PC-9 (cell line): ENCODE measurements at places on chromosomes 3 and 15. TPM values are rescaled to one million over a fixed set of nuclear protein-coding genes. Genes with fewer than 3 reads are reported as not detected.

SUCNR1 gene
- not detected in 2 replicates for total RNA-seq

SLC25A26 gene
- 20.8 and 30.1 TPM in 2 replicates for total RNA-seq

SAMMSON gene
- not detected in 2 replicates for total RNA-seq

OCA2 gene
- total RNA-seq, result not detected in 2 replicates

NR2E3 gene
- 1.5 and 2.1 TPM in 2 replicates for total RNA-seq

PRR20G gene
- total RNA-seq, result not detected in 2 replicates

GOLGA6L7 gene
- total RNA-seq, result not detected in 2 replicates

RASGRF1 gene
- 2.3 and 6.0 TPM in 2 replicates for total RNA-seq

ANXA2 gene
- 1,720 and 1,743 TPM in 2 replicates for total RNA-seq

SLC38A3 gene
- total RNA-seq, result 0.33 and 0.37 TPM in 2 replicates

OR5K2 gene
- total RNA-seq, result not detected in 2 replicates

COL6A5 gene
- total RNA-seq, result not detected in 2 replicates

CEP19 gene
- 3.4 and 5.5 TPM in 2 replicates for total RNA-seq

DNA sequence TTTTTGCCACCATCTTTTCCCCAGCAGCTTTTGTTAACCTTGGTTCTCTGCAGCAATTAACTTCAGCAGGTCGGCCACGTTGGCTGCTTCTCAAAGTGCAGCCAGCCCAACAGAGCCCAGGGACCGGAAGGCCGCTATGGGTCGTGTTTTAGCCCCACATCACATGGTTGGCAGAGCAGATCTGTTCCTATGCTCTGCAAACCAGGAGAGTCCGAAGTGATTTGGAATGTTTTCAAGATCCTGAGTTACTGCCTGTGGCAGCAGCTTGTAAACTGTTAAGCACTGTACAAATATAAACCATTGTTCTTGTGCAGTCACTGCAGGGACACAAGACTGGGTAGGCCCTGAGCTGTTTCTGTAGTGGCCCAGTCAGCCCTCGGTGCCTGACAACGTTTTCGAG lies 69.6 kb upstream of the MYZAP start:
- no peak overlapping the region for H3K4me3 ChIP-seq
- H3K36me3 ChIP-seq, result no peaks in the 10 kb centered on the region
- H3K27ac ChIP-seq, result no peak overlapping the region
- DNase-seq, result no peak
- no peaks in the 10 kb centered on the region for H3K27me3 ChIP-seq

DNA sequence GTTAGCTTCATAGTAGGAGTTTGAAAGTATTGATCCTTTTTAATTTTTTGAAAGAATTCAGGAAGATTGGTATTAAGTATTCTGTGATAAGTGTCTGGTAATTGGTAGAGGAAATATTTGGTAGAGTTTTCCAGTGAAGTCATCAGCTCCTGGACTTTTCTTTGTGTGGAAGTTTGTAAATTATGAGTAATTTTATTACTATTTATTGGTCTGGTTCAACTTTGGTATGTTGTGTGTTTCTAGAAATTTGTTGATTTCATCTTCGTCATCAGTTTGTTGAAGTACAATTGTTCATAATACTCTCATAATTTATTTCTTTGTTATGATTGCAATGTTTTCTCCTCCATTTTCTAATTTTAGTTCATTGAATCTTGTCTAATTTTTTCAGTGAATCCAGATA lies 832.0 kb downstream of the OTOL1 start:
- no peaks in the 10 kb centered on the region for H3K36me3 ChIP-seq
- no peaks in the 10 kb centered on the region for H3K4me1 ChIP-seq
- no peak overlapping the region for H3K4me3 ChIP-seq
- no peaks in the 10 kb centered on the region for H3K27me3 ChIP-seq

- DNase-seq, result no peak
- H3K36me3 ChIP-seq, result no peaks in the 10 kb centered on the region
- no peak overlapping the region for H3K4me3 ChIP-seq
- peak overlapping the region; percentile 17 for H3K27ac ChIP-seq
Observed at GRCh38 chr3:45041666-45042065, 15.6 kb downstream of the CLEC3B start.

GRCh38 chr3:10945683-10946287 lies 46.8 kb upstream of the SLC6A1 start:
- H3K4me1 ChIP-seq, result no peaks in the 10 kb centered on the region
- peak; percentile 27 for DNase-seq
- H3K4me3 ChIP-seq, result no peak overlapping the region

DNA sequence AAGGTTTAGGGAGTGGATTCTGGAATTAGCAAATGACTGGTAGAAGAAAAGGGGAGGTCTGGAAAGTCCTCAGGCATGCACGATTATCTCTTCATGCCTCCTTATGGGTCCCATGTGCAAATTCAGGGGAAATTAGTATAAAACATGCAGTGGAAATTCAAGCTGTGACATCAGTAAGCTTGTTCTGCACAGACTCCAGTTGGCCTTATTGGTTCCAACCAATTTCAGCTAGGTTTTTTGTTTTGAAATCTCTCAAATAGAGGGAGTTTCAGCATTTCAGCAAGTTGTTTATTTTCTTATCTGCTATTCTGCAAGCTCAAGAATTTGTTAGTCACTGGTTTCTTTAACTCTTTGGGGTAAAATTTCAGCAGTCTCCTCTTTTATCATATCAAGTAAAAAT lies 774 bp upstream of the TMCO5A start:
- H3K4me1 ChIP-seq, result no peaks in the 10 kb centered on the region
- H3K36me3 ChIP-seq, result no peaks in the 10 kb centered on the region
- no peak overlapping the region for H3K4me3 ChIP-seq
- H3K27me3 ChIP-seq, result no peaks in the 10 kb centered on the region
- no peak for DNase-seq
- H3K27ac ChIP-seq, result no peak overlapping the region

GRCh38 chr15:88266170-88266569 lies 9.6 kb upstream of the NTRK3 start:
- no peak for DNase-seq
- no peaks in the 10 kb centered on the region for H3K36me3 ChIP-seq
- H3K4me1 ChIP-seq, result no peaks in the 10 kb centered on the region
- H3K4me3 ChIP-seq, result no peak overlapping the region

GRCh38 chr15:100043068-100043641 lies 298.6 kb downstream of the ADAMTS17 start:
- no peaks in the 10 kb centered on the region for H3K27me3 ChIP-seq
- peaks cover 34% of the 10 kb centered on the region for H3K4me1 ChIP-seq
- H3K4me3 ChIP-seq, result peak overlapping the region; percentile 50; the same call in 1 of the 2 replicates
- H3K36me3 ChIP-seq, result no peaks in the 10 kb centered on the region
- peak overlapping the region; percentile 93 for H3K27ac ChIP-seq

DNA sequence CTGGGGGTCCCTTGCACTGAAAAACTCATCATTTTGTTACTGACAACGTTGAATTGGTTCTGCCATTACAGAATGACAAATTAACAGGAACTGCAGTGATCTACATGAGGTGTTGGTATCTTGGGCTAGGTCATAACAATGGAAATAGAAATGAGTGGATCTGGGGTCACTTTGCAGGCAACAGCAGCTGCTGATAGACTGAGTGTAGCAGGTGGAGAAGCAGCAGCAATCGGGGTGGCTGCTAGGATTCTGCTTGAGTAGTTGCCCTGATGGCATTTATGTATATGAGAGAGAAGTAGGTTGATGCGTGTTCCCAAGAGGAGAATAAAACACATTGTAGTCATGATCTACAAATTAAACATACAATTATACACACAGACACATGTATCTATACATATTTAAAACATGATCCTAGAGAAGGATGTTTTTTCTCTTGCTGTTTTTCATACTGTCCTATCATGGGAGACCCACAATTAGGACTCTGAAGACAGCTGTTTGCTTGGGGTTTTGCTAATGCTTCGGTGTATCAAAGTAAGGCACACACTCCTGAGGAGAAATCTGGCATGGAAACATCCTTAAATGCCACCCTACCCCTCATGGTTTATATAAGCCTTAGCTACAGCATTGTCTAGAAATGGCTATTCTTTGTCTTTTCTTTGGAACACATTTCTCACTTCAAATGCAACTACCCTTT lies 15.8 kb upstream of the THBS1 start:
- no peaks in the 10 kb centered on the region for H3K4me1 ChIP-seq
- H3K27me3 ChIP-seq, result no peaks in the 10 kb centered on the region
- no peak for DNase-seq
- H3K4me3 ChIP-seq, result no peak overlapping the region
- no peak overlapping the region for H3K27ac ChIP-seq

DNA sequence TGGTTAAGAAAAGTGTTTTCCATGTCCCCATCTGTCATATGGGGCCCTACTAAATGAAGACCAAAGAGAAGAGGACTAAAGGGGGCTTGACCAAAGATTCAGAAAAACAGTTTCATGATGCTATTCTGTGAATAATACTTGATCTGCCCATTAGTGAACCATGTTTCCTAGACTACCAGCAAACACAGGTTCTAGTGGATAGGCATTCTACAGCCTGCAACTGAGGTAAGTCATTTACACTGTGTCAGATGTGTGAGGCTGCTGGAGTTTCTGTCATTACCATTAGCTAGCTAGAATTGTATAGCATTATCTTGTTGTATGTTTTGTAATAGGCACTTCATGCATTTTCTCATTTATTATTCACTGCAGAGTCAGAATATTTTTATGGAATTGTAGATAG lies 6.6 kb downstream of the GPR171 start:
- no peaks in the 10 kb centered on the region for H3K27me3 ChIP-seq
- H3K36me3 ChIP-seq, result no peaks in the 10 kb centered on the region
- no peaks in the 10 kb centered on the region for H3K4me1 ChIP-seq
- H3K27ac ChIP-seq, result no peak overlapping the region
- no peak overlapping the region for H3K4me3 ChIP-seq
- DNase-seq, result no peak

DNA sequence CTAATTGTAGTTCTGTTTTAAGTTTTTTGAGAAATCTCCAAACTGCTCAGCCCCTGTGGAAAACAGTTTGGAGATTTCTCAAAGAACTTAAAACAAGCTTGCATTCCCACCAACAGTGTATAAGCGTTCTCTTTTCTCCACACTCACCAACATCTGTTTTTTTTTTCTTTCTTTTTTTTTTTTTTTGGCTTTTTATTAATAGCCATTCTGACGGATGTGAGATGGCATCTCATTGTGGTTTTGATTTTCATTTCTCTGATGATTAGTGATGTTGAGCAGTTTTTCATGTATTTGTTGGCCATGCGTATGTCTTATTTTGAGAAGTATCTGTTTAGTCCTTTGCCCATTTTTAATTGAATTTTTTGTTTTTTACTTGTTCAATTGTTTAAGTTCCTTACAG lies 73.1 kb upstream of the COL8A1 start:
- no peaks in the 10 kb centered on the region for H3K27me3 ChIP-seq
- no peaks in the 10 kb centered on the region for H3K4me1 ChIP-seq
- H3K36me3 ChIP-seq, result no peaks in the 10 kb centered on the region
- H3K27ac ChIP-seq, result no peak overlapping the region
- no peak for DNase-seq

GRCh38 chr3:155880286-155880685 lies 9.8 kb downstream of the GMPS start:
- DNase-seq, result no peak
- no peaks in the 10 kb centered on the region for H3K36me3 ChIP-seq
- H3K27ac ChIP-seq, result no peak overlapping the region
- H3K27me3 ChIP-seq, result no peaks in the 10 kb centered on the region
- no peak overlapping the region for H3K4me3 ChIP-seq

- H3K4me3 ChIP-seq, result no peak overlapping the region
- no peak for DNase-seq
- H3K4me1 ChIP-seq, result peaks cover 14% of the 10 kb centered on the region
- no peak overlapping the region for H3K27ac ChIP-seq
- no peaks in the 10 kb centered on the region for H3K36me3 ChIP-seq
- no peaks in the 10 kb centered on the region for H3K27me3 ChIP-seq
Observed at GRCh38 chr15:45612790-45613415, 21.9 kb upstream of the SQOR start.

DNA sequence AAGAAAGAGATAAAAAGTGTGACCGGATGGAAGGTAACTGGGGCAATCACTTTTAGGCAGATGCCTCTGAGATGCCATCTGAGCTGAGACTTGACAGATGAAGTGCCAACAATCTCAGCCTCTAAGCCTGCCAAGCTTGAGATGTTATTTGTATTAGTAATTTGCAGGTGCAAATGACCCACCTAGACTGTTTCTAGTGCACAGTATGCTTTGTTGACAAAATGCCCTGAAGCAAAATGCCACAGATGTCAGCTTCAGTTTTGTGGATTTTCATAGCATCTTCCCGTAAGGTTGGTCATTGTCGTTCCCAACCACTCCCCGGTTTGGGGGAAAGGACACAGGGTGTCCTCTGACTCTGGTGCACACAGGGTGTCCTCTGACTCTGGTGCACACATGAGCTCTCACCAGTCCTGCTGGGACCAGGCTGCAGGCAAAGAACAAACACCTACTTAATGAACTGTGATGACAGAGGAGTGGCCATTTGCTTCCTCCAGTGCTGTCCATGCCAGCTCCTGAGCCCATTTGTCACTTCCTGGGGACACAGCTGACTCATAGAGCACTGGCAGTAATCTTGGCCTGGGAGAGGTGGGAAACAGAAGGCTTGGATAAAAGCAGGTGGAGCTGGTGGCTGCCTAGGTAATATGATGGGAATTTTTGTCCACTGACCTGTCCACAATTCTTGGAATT lies 16.7 kb upstream of the PPP1R2 start:
- peak; percentile 75 for DNase-seq
- H3K27ac ChIP-seq, result peak overlapping the region; percentile 64
- no peak overlapping the region; the same call in 1 of the 2 replicates for H3K4me3 ChIP-seq
- H3K36me3 ChIP-seq, result no peaks in the 10 kb centered on the region

GRCh38 chr3:29447946-29448627 lies 167.2 kb downstream of the RBMS3 start:
- H3K36me3 ChIP-seq, result no peaks in the 10 kb centered on the region
- H3K27me3 ChIP-seq, result no peaks in the 10 kb centered on the region
- H3K27ac ChIP-seq, result no peak overlapping the region
- DNase-seq, result no peak
- H3K4me1 ChIP-seq, result no peaks in the 10 kb centered on the region

- H3K27me3 ChIP-seq, result no peaks in the 10 kb centered on the region
- H3K4me3 ChIP-seq, result no peak overlapping the region
- no peak for DNase-seq
Observed at GRCh38 chr3:30832961-30833575, 61.4 kb downstream of the GADL1 start.

DNA sequence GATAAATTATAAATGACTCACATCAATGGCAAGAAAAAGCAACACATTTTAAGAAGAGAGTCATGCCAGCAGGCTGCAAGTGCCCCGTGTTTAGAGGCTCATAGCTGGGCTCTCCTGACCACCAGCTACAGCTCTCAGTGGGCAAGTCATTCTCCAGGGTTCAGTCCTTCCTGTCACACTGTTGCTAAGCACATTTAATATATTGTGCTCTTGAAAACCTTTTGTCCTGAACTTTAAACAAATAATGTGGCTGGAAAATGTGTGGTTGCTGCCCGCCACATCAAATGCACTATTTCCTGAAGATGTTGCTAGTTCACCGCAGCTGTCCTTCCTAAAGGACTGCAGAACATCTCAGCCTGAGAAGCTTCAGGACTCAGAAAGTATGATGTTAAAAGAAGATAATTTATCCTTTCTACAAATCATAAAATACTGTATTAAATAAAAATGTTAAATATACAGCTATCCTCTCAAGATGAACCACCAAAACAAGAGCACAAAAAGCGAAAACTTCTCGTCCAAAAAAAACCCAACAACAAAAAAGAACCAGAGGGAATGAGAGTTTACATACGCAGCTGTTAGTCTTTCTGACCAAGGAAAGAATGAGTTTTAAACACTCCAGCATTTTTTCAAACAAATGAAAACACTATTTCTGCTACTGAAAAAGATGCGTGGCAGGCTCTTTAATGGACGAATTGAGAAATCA lies 951 bp downstream of the TARS3 start:
- peak overlapping the region; percentile 78 for H3K4me3 ChIP-seq
- H3K27ac ChIP-seq, result peak overlapping the region; percentile 50
- peaks cover 9% of the 10 kb centered on the region; the same call in 1 of the 2 replicates for H3K4me1 ChIP-seq
- no peaks in the 10 kb centered on the region for H3K36me3 ChIP-seq
- H3K27me3 ChIP-seq, result peaks cover 15% of the 10 kb centered on the region
- DNase-seq, result no peak
